ENCODE measurements at places on chromosomes 4 and X.

DNA sequence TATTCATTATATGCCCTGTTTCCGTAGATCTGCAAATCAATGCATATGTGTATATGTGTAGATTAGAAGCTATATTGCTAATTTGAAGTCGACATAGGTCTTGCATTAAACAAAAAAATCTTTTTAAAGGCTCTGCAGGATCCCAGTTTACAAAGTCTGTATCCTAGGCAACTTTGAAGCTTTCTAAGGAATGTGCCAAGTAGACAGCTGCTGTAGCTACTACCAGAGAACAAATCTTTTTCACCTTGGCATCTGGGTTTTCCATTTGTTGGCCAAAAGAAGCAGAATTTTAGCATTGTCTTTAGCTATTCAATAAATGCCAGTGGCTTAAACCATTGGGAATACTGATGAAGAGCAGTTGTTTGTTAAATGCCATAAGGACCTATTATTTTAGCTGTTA lies 88.0 kb downstream of the NAA11 start:
- no peak for DNase-seq

DNA sequence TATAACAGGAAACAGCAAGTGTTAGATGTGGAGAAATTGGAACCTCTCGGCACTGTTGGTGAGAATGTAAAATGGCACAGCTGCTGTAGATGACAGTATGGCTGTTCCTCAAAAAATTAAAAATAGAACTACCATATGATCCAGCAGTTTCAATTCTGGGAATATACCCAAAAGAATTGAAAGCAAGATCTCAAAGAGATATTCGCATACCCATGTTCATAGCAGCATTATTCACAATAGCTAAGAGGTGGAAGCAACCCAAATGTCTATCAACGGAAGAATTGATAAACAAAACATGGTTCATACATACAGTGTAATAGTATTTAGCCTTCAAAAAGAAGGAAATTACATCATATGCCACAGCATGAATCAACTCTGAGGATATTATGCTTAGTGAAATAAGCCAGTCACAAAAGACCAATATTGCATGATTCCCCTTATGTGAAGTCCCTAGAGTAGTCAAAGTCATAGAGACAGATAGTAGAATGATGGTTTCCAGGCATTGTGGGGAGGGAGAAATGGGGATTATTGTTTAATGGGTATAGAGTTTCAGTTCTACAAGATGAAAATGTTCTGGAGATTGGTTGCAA lies 467.7 kb downstream of the IDS start:
- DNase-seq: no peak

- DNase-seq: no peak
These were observed 16.9 kb upstream of the HPRT1 start for GRCh38 chrX:134443020-134443419.

GRCh38 chr4:33975995-33976394 lies 2268.3 kb downstream of the ARAP2 start:
- DNase-seq: no peak

DNA sequence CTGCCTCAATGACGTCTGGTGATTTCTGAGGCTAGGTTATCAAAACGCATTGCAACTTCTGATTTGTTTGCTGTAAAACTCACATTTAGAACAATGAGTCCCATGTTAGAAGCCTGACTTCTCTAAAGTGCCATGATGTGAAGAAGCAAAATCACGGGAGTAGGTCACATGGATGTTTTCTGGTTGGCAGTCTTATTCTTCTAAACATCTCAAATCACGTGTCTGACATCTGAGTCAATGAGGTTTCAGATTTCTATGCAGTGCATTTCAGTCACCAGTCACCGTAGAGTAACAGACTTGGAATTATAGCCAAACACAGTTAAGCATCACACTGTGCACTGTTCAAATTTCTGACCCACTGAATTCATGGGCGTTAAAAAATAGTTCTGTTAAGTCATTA lies 482.1 kb downstream of the TMA16 start:
- no peak for DNase-seq

DNA sequence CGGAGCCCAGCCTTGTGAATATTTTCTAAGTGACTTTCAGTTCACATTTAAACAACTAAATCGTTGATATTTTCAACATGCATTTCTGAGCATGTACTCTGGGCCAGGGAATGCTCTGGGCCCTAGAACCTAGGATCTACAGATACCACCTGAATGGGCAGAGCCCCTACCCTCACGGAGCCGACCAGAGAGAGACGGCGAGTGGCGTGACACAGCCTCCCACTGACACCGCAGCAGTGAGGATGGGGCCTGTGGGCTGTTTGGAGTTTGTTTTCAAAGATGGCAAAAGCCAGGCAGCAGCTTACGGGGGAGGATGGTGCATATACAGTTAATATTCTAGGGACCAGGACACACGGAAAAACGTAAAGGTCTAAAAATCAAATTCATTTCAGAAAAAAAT lies 17.7 kb downstream of the NELFA start:
- no peak for DNase-seq

- no peak for DNase-seq
These were observed 47.6 kb downstream of the SPIN3 start for GRCh38 chrX:56947699-56948098.

GRCh38 chr4:17630228-17630627 lies 15.8 kb downstream of the MED28 start:
- DNase-seq: no peak

DNA sequence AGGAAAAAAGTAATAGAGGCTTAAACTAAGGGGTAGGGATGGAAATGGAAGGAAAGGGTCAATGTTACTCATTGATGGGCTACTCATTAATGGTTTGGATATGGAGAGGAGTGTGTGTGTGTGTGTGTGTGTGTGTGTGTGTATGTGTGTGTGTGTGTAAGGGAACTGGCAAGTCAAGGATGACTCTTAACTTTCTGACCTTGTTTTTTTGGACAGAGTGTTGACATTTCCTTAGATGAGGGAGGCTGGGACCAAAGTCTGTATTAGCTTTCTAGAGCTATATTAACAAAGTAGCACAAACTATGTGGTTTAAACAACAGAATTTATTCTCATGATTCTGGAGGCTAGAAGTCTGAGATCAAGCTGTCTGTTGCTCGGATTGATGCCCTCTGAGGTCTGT lies 202.7 kb downstream of the GBA3 start:
- DNase-seq: no peak

All from RPMI8226 (cell line).